RPMI8226 (cell line): ENCODE measurements at places on chromosomes 11 and 22.

DNA sequence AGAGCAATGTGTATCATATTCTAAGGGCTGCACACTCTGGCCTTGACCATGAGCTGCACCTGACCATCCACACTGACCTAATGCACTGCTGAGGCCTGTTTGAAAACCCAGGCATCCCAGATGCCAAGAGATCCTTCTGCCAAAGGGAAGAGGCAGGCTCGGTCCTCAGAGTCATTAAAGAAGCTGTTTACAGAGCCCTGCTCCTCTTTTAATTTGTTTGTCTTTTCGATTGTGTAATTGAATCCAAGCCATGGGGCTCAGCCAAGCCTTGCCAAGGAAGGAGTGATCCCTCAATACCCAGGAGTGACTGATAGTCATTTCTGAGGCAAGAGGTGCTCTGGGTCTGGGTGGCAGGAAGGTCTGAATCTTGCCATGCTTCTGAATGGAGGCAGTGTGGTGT, 94.5 kb upstream of the ISX start:
- no peak for DNase-seq

DNA sequence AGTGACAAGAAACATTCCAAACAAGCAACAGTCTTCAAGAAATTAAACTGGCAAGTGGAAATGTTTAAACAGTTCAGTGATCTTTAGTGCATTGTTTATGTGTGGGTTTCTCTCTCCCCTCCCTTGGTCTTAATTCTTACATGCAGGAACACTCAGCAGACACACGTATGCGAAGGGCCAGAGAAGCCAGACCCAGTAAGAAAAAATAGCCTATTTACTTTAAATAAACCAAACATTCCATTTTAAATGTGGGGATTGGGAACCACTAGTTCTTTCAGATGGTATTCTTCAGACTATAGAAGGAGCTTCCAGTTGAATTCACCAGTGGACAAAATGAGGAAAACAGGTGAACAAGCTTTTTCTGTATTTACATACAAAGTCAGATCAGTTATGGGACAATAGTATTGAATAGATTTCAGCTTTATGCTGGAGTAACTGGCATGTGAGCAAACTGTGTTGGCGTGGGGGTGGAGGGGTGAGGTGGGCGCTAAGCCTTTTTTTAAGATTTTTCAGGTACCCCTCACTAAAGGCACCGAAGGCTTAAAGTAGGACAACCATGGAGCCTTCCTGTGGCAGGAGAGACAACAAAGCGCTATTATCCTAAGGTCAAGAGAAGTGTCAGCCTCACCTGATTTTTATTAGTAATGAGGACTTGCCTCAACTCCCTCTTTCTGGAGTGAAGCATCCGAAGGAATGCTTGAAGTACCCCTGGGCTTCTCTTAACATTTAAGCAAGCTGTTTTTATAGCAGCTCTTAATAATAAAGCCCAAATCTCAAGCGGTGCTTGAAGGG, 6.0 kb downstream of the MALAT1 start:
- DNase-seq: peak; percentile 46

DNA sequence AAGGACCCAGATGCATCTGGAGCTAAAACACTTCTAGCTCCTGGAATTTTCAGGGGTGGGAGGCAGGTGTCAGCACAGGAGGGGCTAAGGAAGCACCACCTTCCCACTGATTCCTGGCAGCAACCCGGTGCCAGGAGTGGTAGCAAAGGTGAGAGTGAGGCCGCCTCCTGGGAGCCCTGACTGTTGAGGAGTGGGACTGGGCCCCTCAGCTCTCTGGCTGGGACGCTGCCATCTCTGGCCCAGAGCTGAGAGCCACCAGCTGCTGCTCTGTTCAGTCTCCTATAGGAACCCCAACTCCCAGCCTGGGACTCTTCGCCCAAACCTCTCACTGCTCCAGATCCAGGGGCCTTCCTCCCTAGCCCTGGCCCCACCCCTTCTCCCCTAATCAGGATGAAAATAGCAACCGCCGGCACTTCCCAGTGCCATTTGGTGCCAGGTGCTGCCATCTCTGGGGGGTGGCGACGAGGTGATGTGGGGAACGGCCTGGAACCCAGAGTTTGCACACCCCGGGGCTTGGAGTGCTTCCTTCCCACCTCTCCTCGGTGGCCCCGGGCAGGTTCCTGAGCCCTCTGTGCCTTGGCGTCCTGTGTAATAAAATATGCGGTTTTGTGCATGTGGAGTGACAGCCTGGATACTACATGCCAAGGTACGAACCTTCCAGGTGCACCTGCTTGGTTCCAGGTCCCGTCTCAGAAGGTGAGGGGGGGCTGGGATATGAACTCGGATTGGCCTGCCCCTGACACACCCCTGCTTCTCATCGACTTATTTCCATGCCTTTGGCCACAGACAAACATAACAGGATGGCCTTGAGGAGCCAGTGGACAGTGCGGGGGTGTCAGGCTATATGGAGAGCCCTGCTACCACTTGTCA, 35.7 kb upstream of the CELSR1 start:
- no peak for DNase-seq

- no peak for DNase-seq
These were observed 13.5 kb downstream of the LRP5 start for GRCh38 chr11:68325907-68326220.

- no peak for DNase-seq
These were observed 355.2 kb downstream of the RAB38 start for GRCh38 chr11:87820011-87820410.

GRCh38 chr11:45037434-45038005, 86.8 kb upstream of the TP53I11 start:
- DNase-seq: no peak

- no peak for DNase-seq
These were observed 102.9 kb upstream of the FGF3 start for GRCh38 chr11:69922015-69922595.

DNA sequence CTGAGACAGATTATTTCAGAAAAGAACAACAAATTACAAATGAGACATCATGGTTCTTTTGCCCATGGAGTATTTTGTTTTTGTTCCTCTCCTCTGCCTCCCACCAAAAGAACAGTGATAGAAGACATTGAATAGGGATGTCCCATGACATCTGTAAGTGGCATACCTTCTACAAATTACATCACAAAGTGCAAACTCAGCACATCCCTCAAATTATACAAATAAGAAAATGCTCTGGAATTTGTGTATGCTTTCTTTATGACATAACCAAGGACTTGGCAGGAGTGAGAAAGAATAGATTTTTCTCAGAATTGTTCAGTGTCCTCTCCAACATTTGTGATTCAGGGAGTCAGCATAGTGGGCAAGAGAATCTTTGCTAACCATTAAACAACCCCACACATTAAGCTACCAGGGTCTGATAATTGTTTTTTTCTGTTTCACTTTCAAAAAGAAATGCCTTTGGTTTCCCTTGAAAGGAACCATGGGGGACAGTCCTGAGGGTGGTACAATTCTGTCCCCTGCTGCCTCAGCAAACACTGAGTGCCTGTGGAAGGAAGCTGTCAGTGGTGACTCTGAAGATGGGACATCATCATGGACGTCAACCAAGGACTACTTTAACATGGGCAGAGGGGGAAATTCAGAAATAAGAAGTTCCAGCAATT, 430.3 kb downstream of the AASDHPPT start:
- no peak for DNase-seq

DNA sequence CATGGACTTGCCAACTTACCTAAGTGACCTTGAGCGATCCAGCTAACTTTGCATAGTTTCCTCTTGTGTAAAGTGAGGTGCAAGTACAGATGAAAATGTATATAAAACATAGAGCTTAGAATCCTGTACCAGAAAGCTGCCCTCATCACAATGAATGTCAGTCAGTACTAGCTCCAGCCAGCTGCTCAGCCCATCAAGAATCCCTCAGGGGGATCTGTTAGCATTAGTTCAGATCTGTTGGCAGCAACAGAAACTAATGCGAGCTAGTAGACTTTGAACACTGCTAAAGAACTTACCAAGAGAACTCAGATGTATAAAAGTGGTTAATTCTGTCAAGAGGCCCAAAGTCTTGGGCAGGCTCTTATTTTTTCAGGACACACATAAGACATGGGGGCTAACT, 6.3 kb upstream of the C11orf91 start:
- DNase-seq: no peak

GRCh38 chr22:47169801-47170140, 407.3 kb downstream of the TBC1D22A start:
- DNase-seq: no peak

GRCh38 chr11:120245434-120245833, 5.5 kb downstream of the POU2F3 start:
- no peak for DNase-seq

GRCh38 chr11:102254047-102254446, 63.2 kb upstream of the BIRC3 start:
- no peak for DNase-seq

GRCh38 chr22:41687901-41688364, 734 bp downstream of the SNU13 start:
- DNase-seq: peak; percentile 47

GRCh38 chr22:46125816-46126765, 24.2 kb upstream of the PPARA start:
- no peak for DNase-seq

- no peak for DNase-seq
These were observed 53.1 kb upstream of the KCNQ1OT1 start for GRCh38 chr11:2752923-2753322.

- DNase-seq: no peak
These were observed 35.5 kb upstream of the CD82 start for GRCh38 chr11:44529895-44530412.

DNA sequence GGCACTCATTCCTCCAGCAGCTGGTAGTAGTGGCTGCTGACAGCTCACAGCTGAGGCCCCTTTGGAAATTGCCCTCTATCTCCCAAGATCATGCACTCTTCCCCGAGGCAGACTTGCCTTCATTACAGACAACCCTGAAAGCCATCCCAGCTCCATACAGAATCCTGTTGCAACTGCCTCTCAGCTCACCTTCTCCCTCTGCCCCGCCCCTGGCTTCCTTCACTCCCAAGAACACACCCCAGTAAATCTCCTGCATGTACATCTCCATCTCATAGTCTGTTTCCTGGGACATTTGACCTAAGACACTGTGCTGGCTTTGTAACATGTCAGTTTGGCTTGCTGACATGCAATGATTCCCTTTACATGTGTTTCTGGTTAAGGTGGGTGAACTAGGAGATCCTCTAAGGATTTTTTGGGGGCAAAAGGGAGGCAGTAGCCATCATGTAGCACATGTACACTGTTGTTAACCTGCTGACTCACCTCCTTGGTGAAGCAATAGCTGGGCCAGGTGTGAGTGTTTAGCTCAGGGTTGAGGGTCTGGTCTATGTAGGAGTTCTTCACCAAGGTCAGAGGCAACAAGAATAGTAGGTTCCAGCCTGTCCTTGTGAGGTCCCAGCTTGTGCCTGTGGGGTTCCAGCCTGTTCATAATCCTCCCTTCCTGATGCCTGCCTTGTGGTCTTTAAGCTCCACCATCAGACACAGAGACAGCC, 179.6 kb downstream of the CSNK2A3 start:
- DNase-seq: no peak

- DNase-seq: no peak
These were observed 417.6 kb downstream of the AASDHPPT start for GRCh38 chr11:106495046-106495445.

DNA sequence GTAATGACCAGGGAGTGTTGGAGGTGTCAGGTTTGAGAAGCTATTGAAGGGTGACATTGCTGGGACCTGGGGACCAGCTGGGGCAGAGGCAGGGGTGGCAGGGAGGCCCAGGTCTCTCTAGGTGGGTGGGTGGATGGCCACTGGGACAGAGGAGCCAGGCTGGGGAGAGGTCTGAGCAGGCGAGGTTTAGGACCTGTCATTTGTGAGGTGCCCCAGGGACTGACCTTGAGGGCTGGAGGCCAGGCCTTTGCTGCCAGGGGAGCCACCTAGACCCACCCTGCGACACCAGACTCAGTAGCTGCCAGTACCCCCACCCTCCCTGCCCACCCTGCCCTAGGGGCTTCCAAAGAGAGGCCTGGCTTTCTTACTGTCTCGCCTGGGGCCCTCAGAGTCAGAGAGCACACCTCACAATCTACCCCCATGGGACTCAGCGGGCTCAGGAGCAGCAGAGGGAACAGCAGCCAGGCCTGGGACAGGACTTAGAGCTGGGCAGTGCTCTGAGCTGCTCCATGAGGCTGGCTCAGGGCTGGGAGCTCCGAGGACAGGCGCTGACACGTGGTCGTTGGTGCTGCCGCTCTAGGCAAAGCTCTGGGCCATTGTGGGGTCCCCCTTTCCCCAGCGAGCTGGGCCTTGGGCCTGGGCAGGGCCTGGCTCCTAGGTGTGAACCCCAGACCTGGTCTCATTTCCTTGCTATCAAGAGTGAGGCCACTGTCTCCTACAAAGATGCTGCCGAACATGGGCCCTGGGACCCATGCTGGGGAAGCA, 28.6 kb upstream of the PPARA start:
- no peak for DNase-seq

GRCh38 chr11:134452026-134452837, 40.2 kb upstream of the B3GAT1 start:
- no peak for DNase-seq

DNA sequence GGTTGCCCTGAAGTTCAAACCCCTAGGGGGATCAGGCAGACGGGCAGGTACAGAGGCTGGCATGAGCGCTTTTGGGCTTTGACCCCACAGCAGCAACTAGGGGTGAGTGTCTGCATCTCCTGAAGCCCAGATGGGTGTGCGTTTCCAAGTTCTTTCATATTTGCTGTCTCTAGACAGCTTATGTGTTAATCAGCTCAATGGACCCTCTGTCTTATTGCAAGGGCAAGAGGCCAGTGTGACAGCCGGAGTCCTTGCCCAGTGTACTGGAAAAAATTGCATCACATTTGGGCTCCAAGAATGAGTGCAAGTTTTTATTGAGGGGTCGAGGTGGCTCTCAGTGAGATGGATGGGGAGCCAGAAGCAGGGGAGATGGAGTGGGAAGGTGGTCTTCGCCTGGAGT, 1863.7 kb upstream of the RAG2 start:
- no peak for DNase-seq

- DNase-seq: no peak
These were observed 20.8 kb downstream of the VPS37C start for GRCh38 chr11:61140416-61140815.

- DNase-seq: no peak
These were observed 58.4 kb downstream of the EFCAB6 start for GRCh38 chr22:43753688-43754087.

DNA sequence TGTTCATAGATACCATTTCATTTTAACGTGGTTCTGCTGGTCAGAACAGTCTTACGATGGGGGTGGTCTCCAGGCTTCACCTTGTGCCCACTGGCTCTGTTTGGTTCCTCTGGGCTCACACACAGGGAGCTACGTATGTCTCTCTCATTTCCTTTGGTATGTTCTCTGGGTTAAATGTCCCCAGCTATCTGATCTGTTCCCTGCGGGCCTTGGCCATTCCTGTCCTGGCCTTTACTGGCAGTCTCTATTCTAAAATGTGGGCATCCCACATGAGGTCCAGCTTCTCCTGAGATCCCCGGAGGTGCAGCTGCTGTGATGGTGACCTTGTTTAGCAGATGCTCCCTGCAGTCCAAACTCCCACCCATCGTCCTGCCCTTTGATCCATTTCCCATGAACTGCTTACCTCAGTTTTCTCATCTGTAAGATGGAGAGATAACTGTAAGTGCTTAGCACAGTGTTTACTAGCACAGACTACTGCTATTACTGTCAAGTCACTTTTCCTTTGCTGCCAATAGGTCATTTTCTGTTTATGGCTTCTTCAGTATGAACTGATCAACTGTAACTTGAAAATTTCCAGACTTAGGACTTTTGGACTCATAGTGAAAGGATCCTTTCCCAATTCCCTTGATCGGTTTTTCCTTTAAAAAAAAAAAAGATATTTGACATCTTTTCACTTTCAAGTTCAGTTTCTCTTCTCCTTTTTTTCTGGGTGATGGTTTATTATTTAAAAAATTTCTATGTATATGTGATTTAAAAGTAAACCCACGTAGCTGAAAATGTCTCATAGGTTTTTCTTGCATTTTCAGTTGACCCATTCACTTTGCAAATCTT, 92.9 kb downstream of the PTPRJ start:
- DNase-seq: no peak

- DNase-seq: no peak
These were observed 3.3 kb downstream of the ST3GAL4 start for GRCh38 chr11:126358763-126359160.
